ENCODE measurements at places on chromosomes 13 and 19. TPM values are rescaled to one million over a fixed set of nuclear protein-coding genes. Genes with fewer than 3 reads are reported as not detected.
A peak's percentile ranks its signal among the peaks of the same experiment; 100 is the strongest.

DNA sequence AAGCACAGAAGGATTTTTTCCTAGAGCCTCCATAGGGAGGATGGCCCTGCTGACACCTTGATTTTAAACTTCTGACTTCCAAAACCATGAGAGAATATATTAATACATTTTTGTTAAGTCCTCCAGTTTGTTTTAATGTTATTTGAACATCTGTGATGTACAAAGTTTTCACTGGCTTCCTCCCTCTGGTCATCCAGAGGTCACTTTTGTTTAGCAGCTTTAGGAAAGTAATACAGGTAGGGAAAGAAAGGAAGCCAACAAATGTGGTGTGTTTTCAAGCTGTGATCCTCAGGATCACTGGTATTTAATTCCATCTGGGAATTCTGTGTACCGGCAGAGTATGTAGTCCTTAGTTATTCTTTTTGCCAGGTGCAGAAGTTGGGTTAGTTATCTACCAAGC lies 488.8 kb upstream of the ATXN8OS start:
- DNase-seq, result no peak

GRCh38 chr19:41706741-41707501 lies 1.5 kb upstream of the CEACAM5 start:
- DNase-seq, result no peak

GRCh38 chr13:23758798-23759527 lies 130.2 kb downstream of the MIPEP start:
- no peak for DNase-seq

GRCh38 chr13:42001580-42001979 lies 40.7 kb upstream of the VWA8 start:
- DNase-seq, result peak; percentile 91

DNA sequence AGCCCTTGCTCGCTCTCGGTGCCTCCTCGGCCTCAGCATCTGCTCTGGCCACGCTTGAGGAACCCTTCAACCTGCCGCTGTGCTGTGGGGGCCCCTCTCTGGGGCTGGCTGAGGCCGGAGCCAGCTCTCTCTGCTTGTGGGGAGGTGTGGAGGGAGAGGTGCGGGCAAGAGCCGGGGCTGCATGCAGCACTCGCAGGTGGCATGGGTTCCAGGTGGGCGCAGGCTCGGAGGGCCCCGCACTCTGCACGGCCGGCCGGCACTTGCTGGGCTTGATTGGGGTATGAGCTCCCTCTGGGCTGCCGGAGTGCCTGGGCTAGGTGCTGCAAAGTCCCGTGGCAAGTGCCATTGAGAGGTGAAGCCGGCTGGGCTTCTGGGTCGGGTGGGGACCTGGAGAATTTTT lies 31.7 kb upstream of the RPL21 start:
- peak; percentile 34 for DNase-seq

GRCh38 chr13:25300861-25301346 lies 521 bp upstream of the NUP58 start:
- DNase-seq, result no peak

C13orf46 gene
- 0.52 TPM for total RNA-seq

GNA15 gene
- total RNA-seq, result 5.2 TPM

TMEM86B gene
- total RNA-seq, result 2.2 TPM

KLK3 gene
- not detected for total RNA-seq

CRB3 gene
- total RNA-seq, result 2.4 TPM

All from esophagus muscularis mucosa (tissue), 4 donors.